A172 (cell line): ENCODE measurements at places on chromosomes 12 and 14. TPM values are rescaled to one million over a fixed set of nuclear protein-coding genes. Genes with fewer than 3 reads are reported as not detected.

- DNase-seq, result no peak
Observed at GRCh38 chr12:104503191-104503590, 46.4 kb downstream of the CHST11 start.

GRCh38 chr14:102138961-102139285 lies 774 bp upstream of the WDR20 start:
- DNase-seq, result peak; percentile 19

GRCh38 chr12:58954002-58954401 lies 33.7 kb upstream of the LRIG3 start:
- DNase-seq, result no peak

- DNase-seq, result peak; percentile 2
Observed at GRCh38 chr12:58966939-58967338, 46.6 kb upstream of the LRIG3 start.

- DNase-seq, result no peak
Observed at GRCh38 chr12:103880299-103881142, 39.5 kb upstream of the NT5DC3 start.

The CD4 gene
- not detected in 2 replicates for total RNA-seq

The SLC10A1 gene
- total RNA-seq, result 0.03 TPM in 1 of 2 replicates, not detected in the other
